ENCODE measurements at places on chromosomes 3 and 15.

DNA sequence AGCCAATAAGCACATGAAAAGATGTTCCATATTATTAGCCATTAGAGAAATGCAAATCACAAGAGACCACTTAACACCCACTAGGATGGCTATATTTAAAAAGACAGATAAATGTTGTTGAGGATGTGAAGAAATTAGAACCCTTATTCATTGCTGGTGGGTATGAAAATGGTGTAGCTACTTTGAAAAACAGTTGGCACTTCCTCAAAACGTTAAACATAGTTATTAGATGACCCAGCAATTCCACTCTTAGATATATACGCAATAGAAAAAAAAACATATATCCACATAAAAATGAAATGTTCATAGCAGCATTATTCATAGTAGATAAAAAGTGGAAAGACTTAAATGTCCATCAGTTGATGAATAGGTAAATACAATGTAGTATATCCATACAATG, 47.1 kb upstream of the TERB2 start:
- no peak for DNase-seq

DNA sequence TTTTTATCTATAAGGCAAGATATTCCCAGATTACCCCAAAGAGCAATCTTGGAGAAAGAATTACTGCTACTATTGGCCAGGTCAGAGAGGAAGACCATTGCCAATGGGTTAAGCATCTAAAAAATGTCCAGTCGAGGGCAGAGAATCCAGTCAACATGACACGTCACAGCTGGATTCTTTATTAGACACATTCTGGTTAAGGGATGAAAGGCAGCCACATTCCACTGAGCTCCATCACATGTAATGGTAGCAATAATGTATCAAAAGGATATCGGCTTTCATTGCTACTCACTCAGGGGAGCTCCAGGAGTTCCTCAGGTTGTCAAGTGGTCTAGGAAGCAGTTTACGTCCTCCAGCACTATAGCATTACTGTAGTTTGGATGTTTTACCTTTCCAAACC, 421.1 kb downstream of the PLOD2 start:
- peak; percentile 1 for DNase-seq

DNA sequence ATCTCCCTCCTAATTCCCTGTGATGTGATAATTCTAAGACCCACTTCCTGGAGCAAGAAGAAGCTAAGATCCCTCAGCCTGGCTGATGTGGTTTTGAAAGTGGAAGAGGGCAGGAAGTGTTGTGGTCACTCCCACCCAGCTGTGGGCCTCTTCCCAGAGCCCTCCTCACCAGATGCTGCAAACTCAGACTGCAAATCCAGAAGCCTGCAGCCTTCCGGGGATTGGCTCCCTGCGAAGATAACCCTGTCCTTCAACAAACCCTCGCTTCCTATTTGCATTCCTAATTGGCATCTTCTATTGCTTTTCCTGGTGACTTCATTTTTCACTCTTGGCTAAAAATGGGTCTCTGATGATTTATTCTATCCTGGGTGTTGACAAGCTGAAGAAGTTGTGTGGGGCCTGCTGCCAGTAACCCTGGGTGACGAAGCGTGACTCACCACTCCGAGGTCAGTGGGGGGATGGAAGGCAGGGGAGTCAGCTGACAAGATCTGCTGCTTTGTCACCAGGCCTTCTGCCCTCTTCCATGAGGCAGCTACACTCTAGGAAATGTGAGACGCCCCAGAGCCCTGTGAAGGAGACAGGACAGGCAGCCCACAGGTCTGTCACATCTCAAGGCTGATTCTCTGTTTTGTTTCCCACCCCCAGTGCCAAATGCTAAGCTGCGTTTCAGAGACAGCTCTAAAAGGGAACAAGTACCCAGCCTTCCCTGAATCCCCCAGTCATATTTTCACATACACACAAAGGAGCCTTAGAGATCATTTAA, 99.7 kb upstream of the LIPC start:
- peak; percentile 99 for DNase-seq

- DNase-seq: no peak
Measured at GRCh38 chr3:110456438-110457138, 615.0 kb upstream of the NECTIN3 start.

DNA sequence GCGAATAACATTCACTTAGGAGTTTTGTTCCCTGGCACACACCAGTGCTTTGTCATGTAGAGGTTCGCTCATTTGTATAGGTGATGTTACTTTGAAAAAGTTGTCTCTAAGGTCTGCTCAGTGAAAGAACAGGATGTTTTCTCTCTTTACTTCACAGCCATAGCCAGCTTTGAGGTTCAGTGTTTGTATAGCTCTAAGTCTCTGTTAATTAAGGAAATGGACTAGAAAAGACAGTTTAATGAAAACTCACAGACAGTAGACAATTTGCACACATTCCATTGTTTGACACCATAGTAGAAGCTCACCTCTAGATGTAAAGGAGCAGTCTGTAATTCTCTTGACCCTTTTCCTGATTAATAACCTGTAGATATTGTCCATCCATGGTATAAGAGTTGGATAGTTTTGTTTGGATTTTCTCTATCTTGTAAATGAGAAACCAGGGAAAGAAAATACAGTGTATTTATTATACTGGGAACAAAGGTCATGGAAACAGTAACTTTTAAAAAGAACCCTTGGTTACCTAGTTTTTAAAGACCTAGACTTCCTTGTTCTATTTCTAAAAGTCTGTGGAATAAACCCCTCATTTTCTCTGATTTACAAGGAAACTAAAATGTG, 50.4 kb downstream of the PDE8A start:
- no peak for DNase-seq

DNA sequence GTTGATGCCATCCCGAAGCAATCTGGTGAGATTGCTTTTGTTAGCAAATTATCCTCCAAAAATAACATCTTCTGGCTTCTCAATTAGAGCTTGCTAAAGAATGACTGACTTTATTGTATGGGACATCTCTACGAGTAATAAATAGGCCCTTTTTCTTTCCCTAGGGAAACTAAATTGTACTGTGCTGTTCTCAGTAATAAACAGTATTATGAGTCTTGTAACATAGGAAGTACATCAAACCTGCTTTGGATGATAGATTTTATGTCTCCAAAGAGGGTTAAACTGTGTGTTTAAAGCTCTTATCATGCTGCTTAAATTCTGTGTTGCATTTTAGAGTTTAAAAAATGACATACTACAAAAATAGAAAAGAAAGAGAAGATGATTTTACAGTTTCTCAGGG, 153.4 kb upstream of the THRB start:
- no peak for DNase-seq

DNA sequence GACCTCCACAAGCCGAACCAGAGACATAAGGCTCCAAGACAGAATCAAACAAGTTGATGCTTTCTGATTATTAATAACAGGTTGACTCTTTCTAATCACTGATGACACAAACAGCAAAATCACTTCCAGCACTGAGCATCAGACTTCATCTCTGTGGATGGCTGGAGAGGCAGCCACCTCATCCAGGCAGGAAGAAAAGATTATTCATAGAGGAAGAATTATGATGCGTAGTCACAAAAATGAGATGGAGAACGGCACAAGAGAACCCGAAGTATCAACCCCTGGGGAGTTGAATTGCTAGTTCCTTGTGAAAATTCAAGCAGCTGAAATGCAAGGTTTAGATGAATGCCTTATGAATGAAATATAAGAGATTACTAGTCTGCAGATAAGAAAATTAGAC, 49.9 kb upstream of the LMCD1 start:
- no peak for DNase-seq

DNA sequence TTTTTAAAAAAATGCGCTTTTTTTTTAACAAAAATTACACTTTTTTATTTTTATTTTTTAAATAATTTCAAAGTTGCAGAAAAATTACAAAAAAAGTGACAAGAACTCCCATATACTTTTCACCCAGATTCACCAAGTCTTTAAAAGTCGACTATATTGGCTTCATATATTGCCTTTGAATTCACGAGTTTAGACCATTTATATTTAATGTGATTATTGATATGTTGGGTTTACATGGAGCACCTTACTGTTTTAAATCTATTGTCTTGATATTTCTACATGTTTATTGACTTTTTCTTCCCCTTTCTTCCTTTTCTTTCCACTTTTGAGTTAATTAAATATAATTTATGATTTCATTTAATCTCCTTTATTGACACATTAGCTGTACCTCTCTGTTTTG, 127.2 kb downstream of the OPA1 start:
- no peak for DNase-seq

DNA sequence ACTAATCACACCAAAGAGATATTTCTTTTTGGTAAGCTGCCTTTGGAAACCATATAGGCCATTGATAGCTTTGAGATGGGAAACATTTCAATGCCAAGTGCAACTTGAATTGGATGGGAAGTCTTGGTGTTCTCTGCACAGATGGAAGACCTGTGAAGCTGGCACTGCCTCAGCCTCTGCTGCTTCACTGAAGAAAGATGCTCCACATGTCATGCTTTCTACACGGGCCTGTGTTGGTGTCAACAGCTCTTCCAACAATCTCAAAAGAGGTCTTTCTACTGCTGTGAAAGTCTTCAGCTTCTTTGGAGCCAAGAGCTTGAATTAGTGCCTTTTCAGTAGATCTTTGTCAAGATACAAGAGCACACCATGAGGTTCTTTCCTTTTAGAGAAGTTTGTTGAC, 169.0 kb downstream of the SPATA16 start:
- DNase-seq: no peak

GRCh38 chr3:88003115-88003755, 55.6 kb downstream of the CGGBP1 start:
- peak; percentile 56 for DNase-seq

GRCh38 chr15:32878342-32878741, 160.5 kb downstream of the GREM1 start:
- DNase-seq: peak; percentile 35

- peak; percentile 74 for DNase-seq
Measured at GRCh38 chr3:149417174-149417573, 39.7 kb upstream of the TM4SF1 start.

DNA sequence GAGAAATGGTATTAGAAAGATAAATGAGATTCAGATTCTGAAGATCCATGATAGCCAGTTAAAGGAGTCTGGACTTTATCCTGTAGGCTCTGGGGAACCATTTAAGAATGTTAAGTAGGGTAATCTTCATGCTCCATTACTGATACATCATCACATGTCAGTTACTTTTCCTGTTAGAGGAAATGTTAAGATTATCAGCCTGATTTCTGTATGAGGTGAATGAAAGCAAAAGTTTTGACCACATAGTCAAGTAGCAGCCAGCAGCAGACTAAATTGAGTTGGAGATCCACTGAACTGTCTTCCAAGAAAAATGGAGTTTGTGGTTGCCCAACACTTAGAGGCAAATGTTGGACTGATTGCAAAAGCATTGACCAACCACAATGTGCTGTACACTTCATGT, 4.7 kb upstream of the COPB2 start:
- peak; percentile 11 for DNase-seq

Measured in renal cortical epithelial cell (primary cell).